ENCODE measurements at places on chromosomes 3 and 15.

- DNase-seq, result no peak
These were observed 271.6 kb downstream of the FHIT start for GRCh38 chr3:60979461-60980341.

- DNase-seq, result no peak
These were observed 10.7 kb upstream of the VPS8 start for GRCh38 chr3:184801241-184801785.

- DNase-seq, result no peak
These were observed 252.3 kb upstream of the LRTM1 start for GRCh38 chr3:55180161-55180560.

GRCh38 chr3:182041668-182042291, 330.1 kb downstream of the SOX2 start:
- DNase-seq, result peak; percentile 43

DNA sequence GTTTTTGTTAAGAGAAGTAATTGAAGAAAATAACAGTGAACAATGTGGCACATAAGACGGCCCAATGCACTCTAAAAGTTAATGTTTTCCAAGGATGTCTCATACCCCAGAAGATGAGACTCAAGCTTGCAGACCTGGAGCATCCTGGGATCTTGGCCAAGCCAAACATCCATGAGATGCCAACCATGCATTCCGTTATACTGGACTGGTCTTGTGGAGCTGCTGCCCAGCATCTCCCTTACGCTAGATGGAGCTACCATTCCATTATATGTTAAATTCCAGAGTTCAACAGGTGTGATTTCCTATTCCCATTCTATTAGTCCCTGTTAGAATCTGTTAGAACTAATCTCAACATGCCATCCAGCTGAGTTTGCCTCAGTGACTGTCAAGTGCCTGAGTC, 181.8 kb downstream of the PDCD6IP start:
- no peak for DNase-seq

DNA sequence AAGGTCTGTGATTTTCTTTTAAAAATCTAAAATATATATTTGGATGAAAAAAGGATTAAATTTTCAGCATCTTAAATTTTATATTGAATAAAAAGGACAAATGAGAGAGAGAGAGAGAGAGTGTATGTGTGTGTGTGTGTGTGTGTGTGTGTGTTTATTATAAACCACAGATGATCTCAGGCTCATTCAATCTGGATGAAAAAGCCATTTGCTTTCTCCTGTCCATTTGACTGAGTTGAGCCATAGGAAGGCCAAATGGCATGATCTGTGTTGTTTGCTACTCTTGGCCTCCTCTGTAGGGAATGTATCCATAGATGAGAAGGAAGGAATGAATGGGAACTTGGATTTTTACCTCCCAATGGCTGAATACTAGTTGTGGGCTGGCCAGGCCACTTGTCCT, 92.5 kb upstream of the MEX3B start:
- no peak for DNase-seq

DNA sequence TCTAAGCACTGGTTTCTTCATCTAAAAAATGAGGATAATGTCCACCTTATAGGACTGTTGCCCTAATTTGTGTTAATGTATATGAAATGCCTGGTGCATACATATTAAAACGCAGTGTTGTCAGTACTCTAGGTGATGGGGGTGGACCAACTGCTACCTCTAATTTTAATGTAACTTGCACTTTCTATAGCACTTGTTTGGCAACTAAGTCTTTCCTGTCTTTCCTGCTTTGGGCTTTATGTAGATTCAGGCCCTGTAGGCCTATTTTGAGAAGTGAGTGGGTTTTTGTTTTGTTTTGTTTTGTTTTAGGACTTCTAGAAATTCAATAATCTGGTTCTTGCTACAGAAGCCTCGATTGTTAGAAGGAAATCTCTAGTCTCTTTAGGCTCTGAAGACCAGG, 21.2 kb downstream of the SLC7A14 start:
- DNase-seq, result no peak

GRCh38 chr3:157460253-157460652, 23.6 kb downstream of the PTX3 start:
- no peak for DNase-seq

- DNase-seq, result peak; percentile 6
These were observed 4.3 kb upstream of the FNDC3B start for GRCh38 chr3:172034786-172035685.

- DNase-seq, result peak; percentile 12
These were observed 693 bp downstream of the DISP2 start for GRCh38 chr15:40358471-40359353.

DNA sequence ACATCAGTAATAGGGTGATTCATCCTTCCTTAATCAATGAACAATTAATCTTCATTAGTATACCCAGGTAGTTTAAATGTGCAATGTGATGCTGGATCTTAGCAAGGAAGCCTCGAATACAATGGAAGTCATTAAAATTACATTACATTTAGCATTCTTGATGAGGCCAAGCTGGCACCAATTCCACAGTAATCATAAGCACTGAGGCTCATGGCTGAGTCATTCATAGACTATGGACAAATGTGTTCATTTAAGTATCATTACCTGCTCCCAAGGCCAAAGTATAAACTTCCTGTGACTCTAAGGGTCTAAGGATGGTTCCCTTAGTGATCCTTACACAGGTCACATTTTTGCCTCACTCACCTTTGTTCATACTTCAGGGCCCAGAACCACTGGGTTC, 266.4 kb upstream of the CDIN1 start:
- no peak for DNase-seq

DNA sequence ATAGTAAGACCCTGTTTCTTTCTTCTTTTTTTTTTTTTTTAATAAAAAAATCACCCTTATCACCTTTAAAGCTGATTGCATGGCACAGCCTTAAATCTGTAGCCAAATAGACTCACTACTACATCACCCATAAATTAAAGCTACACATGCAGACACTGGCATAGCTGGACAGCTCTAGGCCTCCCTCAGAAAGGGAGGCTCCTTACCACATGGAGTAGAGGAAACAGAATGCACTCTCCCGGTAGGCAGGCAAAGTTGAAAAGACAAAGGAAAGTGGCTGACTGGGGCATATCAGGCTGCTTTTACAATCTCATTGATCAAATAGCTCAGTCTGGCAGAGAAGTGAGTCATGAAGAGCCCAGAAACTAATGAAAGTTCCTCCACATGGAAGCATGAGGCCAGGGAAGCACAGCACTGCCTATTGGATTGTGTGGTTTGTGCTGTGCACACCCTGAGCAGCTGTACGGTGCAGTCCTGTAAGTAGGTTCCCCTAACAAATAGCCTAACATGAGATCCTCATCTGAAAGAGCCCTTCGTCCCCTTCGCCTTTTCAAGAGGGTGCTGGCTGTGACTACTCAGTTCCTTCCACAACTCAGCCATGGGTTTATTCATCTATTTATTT, 32.7 kb upstream of the FAM98B start:
- DNase-seq, result no peak

- DNase-seq, result no peak
These were observed 4.2 kb downstream of the PLCB2 start for GRCh38 chr15:40303576-40303975.

DNA sequence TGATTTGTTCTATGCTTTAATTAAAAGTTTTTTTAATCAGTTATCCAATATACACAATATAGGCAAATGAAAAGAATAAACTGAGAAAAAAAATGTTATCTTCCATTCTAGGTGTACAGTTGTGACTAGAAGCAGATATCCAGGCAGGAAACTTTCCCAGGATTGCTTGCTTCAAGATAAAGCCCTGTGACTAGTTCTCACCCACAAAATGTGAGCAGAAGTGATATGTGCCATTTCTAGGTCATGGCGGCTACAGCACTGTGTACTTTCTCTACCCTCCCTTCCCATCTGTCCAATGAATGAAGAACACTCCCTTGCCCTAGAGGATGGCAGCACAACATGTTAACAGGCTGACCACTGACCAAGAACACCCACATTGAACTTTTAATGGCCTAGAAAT, 110.5 kb upstream of the STT3B start:
- no peak for DNase-seq

DNA sequence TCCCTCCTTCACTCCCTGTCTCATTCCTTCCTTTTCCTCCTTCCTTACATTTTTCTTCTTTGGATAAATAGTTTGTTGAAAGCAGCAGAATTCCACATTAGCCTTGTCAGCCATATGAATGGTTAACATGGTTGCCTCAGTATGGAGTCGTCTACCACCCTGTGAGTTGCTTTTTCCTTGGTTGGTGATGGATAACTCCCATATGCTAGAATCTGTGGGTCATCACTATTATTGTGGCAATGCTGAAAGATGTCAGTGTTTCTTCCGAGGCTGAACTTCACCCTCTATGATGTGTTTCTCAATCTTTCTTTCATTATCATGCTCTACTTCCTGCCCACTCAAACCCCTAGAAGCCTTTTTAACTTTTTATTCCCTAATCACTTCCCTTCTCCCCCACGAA, 481.8 kb upstream of the KCNMB2 start:
- DNase-seq, result no peak

DNA sequence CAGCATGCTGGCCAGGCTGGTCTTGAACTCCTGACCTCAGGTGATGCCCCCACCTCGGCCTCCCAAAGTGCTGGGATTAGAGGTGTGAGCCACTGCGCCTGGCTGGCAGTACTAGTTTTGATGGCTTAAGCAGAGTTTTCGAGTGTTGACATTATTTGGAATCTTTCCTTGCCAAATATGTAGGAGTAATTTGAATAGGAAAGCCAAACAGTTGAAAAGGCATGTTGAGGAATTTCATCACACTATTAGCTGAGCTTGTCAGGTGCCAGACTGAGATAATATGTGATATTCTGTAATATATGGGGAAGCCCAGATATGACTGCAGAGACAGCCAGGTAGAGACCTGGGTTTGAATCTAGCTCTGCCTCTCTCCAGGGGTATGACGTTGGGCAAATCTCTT, 109.3 kb downstream of the SV2B start:
- no peak for DNase-seq

GRCh38 chr3:55486101-55486856, 827 bp downstream of the WNT5A start:
- DNase-seq, result no peak

DNA sequence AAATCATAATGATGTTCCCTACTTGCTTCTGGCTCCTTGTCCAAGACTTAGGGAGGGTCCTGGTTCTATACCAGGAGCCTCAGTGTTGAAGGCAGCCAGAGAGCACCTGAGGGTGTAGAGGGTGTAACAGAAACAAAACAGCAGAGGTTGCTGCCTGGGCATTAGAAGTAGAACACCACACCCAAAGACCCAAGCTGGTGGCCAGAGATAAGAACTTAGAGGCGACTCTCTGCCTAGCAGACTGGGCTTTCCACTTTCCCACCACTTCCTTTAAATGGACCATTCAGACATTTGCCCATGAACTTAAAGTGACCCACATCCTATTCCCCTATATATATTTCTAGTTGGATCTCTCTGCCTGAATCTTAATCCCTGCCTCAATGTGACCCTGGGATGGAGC, 189.8 kb downstream of the KLF13 start:
- no peak for DNase-seq

GRCh38 chr3:194087995-194088855, 47.7 kb upstream of the HES1 start:
- no peak for DNase-seq

DNA sequence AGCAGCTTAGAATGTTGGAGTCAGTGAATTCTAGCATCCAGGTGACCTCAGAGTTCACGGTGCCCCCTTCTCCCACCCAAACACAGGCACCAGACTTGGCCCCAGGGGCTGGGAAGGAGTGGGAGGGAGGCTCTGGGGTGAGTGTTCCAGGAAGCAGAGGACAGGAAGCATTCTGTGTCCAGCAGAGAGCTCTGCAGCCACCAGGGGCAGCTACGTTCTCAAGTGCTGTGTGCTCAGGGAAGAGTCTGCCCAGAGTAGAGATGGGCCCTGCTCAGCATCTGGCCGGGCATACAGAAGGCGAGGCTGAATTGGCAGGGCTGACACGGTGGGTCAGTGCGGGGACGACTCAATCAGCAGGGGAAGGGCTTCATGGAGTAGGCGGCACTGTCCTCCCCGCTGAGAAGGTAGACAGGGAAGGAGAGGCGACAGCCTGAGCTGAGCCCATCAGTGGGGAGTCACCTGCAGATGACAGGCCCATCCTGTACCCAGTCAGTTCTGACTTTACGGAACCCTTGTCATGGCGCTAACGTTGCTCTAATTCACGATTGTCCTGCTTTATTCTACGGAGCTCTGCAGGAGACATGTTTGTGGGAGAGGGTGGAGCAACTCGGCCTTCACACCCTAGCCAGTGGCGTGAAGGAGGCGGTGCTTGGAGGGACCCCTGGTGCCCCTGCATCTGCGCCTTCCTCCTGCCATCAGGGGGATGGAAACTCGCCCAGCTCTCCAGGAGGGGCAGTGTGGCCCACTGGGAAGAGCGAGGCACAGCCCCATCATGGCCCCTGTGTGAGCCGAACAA, 82.2 kb downstream of the C3orf70 start:
- no peak for DNase-seq

DNA sequence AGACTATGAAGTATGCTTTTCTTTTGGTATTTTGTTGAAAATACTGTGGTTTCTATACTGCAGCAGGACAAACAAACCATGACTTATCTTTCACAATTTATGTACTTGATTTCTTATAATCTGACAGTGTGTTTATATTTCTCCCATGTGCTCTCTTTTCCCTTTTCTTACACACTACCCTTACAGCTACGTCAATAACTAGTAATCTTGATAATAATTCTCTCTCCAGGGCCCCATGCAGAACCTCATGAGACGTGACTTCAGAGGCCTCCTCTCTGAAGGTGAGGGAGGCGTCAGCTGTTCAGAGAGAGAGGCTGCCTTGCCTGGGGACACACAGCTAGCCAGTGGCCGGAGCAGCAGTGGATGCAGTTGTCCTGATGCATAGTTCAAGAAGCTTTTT, 35.9 kb downstream of the KY start:
- DNase-seq, result no peak

DNA sequence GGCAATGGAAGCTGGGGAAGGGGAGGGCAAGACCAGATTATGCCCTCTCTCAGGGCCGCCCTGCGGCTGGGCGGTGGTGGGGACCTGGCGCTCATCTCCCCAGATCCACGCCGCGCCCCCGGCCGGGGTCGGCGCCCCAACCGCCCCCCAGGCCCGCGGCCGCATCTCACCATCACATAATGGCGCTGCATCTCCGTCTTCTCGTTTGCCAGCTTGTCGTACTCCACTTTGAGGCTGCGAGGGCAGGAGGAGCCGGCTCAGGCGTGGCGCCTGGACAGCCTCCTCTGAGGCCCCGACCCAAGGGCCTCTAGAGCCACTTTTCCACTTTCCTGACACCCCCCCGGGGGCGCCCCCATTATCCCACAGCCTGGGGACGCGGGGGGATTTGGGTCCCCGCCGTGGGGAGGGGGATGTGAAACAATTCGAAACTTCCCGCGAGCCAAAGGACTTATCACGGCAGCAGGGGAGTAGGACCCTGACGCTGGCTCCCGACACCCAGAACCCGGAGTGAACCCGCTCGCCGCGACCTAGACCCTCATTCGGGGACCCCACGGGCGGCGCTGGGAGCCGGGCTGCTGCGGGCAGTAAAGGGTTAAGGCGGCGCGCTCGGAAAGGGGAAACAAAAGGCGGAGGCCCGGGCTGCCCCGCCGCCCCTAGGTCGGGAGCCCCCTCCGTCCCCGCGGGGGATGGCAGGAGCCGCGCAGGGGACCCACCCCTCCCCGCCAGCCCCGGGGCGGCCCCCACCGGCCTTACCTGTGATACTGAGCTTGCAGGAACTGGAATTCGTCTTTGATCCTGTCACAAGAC, 2.1 kb downstream of the TLE3 start:
- DNase-seq, result no peak

All from DMS 273 treated with DMSO at 0.1 percent for 48 hours (cell line).